Peyer's patch (tissue), 4 donors: ENCODE measurements at places on chromosomes 3 and 15.
A peak's percentile ranks its signal among the peaks of the same experiment; 100 is the strongest.

- DNase-seq = no peak
Measured at GRCh38 chr15:48671103-48672022, 25.9 kb upstream of the FBN1 start.

DNA sequence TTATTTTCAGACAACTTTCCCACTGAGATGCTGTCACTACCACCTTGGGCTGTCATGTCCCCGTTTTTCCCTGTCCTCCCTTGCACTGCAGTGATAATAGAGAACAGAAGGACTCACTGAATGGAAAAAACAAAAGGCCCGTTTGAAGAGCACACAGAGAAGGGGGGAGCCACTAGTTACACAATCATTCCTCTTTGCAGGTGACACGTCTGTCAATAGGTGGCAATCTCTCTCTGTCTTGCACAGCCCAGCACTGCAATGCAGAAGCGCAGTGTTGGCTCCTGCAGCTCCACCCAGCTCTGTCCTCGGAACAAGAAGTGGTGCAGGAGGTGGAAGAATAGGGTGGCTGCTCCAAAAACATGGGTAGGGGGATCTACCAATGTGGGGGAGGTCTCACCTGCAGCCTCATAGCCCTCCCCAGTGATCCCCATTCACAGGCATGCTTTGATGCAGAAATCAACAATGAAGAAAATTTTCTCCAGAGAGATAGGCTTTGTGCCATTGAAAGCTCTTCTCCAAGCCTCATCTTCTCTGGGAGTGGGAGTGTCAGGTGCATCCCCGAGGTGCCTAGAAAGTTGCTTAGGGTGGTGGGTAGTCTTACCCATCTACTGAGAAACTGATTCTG is 31.8 kb downstream of the FSTL1 start:
- peak; percentile 76 for DNase-seq

DNA sequence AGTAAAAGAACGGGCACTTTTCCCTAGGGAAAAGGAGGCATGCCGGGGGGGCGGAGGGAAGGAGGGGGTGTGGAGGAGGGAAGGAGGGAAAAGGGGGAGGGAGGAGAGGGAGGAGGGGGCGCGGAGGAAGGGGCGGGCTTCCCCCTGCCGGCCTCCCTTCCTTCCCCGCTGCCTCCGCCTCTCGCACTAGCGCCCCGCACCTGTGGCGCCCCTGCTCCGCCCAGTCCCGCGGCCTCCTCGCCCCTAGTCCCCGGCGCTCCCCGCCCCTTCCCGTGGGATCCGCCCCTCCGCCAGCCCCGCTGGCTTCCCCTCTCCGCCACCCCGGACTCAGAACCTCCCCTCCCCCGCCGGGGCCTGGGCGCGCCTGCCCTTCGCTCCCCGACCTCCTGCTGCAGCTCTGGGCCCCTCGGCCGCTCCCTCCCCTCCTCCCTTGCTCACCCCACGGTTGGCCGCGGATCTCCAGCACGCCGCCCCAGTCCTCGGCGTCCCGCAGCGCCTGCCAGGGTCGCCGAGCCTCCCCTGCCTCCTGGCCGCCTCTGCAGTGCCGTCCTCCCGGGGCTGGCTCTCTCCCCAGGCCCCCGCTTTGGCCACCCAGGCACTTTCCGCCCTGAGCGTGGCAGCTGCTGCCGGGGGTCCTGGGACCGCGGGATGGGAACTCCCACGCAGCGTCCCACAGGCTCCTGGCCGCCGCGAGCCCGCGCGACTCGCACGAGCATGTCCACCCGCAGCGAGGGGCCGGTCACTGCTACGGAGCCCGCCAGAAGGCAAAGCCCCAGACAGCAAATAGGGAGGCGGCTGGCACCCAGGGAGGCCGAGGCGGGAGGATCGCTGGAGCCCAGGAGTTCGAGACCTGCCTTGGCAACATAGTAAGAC is 147.4 kb downstream of the TJP1 start:
- DNase-seq = no peak

GRCh38 chr3:189833996-189834395 is 202.8 kb downstream of the TP63 start:
- no peak for DNase-seq

- no peak for DNase-seq
Measured at GRCh38 chr3:114848643-114849350, 298.3 kb downstream of the ZBTB20 start.

DNA sequence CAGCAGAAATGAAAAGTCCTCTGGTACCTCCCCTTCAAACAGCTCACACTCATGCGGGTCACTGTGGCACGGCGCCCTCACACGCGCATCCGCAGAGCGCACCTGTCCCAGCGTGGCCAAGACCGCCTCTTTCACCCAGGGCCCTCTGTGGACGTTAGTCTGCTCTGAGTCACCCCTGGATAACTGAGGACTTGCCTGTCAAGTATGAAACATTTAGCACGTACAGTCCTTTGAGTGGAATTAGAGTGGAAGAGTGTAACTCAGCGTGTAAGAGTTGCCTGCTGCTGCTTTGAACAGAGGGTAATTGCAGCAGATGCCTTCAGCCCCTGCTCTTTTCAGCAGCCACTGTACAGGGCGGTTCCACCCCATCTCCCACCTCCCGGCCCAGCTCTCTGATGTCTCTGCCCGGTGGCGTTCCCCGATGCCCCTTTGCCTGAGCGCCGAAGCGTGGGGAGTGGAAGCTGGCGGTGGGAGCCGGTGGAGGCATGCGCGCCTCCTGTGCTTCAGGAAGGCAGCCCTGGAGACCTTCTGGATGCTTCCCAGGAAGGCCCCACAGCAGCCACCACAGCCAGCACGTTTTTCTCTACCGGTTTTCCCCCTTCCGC is 23.0 kb downstream of the CPN2 start:
- DNase-seq = no peak

DNA sequence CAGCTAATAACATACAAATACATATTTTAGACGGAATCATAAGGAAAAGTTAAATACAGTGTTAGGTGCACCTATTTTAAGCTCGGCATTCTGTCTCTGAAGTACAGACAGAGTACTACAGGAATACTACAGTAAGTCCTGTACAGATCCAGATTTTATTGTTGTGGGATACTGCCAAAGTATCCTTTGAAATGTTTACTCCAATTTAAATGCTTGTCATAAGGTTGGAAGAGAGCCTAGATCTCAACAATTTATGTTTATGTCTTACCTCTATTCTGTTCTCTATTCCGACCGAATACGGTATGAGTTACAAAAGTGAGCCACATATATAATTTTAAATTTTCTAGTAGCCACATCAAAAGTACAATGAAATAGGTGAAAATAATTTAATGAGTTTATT is 25.3 kb downstream of the PLD1 start:
- no peak for DNase-seq

DNA sequence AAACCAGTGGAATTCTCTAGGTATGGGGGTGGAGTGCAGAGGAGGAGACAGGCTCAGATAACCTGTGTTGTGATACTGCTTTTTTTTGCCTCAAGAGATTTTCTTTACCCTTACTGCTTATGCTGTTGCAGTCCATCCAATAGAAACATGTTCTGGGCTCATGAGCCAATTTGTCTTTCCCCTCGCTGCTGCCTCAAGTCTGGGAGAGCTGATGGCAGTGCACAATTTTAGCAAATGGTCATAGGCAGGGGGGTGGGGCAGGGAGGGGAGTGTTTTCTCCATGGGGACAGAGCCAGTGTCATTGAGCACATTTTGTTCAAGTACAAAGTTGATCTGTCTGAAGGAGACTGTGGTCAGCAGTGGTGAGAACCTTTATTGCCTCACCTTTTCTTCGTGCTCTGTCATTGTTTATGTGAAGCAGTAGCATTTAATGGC is 134.9 kb downstream of the MBNL1 start:
- DNase-seq = peak; percentile 73

DNA sequence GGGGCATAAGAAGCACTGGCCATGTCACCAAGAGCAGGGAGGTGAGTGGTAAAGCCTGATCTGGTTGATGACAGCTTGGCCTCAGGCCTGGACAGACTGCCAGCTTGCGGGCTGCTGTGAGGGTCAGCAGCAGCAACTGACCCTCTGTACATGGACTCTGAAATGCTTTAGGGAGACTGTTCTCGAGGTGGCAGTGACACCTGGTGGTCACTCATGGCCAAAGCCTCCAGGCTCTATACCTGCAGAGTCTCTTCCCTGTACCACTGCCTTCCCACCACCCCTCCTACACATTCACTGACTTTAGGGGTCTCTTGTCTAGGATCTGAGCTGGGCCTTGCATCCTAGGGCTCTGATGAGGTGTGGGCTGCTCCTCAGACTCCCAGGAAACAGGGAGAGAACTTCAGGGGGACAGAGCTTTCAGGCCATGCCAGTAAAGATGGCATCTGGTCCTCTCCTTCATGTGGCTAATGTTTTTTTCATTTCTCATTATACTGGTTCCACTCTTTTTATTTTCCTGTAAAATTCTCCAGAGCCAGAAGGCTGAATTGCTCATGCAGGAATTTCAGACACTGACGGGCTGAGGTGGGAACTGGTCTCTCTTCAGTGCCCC is 17.2 kb upstream of the TIMP4 start:
- DNase-seq = peak; percentile 79

GRCh38 chr15:63905131-63905530 is 71.4 kb upstream of the HERC1 start:
- DNase-seq = no peak

- no peak for DNase-seq
Measured at GRCh38 chr3:195450731-195451229, 8.0 kb upstream of the ACAP2 start.

DNA sequence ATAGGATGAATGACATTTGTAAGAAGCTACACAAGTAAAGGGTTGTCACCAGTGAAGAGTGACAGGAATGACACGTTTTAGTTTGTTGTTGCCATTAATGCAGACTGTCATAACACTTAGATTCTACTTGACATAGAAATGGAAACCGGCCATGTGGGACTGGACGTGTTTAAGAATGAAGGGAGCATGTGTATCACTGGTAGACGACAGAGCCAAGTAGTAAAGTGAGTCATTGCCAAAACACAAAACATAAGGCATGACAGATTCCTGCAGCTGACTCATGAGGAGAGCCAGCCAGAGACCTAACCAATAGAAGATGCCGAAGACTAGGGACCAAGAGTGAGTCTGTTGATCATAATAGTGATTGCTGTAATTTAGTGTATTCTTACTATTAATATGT is 106.2 kb upstream of the PLAAT1 start:
- no peak for DNase-seq

- no peak for DNase-seq
Measured at GRCh38 chr3:14768182-14768790, 50.5 kb upstream of the FGD5 start.

GRCh38 chr3:40623567-40623966 is 98.8 kb downstream of the ZNF621 start:
- DNase-seq = no peak

DNA sequence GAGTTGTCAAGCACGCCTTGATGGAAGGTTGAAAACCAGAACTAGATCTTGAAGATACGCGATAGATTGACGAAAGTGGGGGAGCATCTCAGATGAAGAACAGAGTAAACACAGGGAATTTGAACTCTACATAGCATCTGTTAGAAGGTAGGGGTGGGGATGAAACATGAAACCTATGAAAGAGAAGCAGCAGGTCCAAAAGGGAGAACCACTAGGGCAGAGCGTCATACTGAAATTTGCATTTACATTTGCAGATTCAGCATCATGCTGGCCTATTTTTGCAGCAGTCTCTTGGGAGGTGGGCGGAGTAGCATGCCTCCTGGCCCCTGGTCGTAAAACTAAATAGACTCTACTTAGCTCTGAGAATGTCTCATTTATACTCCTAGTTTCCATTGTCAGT is 46.1 kb upstream of the RASGRP1 start:
- no peak for DNase-seq

DNA sequence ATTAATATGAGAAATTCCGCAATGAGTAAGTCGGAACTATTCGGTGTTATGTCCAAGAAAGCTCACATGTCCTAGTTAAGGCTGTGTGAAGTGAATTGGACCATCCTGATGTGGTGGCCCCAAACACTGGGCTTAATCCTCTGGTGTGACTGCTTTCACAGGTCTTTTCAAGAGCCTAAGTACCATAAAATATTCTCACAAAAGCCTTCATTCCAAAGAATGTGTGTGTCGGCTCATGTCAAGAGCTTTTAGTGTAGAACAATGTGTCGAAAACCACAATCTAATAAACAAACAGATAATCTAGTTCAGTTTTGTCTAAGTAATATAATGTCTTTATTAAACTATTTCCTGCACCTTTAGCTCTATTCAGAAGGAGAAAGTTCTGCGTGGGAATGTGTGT is 311.4 kb downstream of the LPP start:
- no peak for DNase-seq
